ENCODE measurements at places on chromosomes 1 and 21.

GRCh38 chr1:170203693-170204092, 57.9 kb downstream of the NTMT2 start:
- DNase-seq = no peak

DNA sequence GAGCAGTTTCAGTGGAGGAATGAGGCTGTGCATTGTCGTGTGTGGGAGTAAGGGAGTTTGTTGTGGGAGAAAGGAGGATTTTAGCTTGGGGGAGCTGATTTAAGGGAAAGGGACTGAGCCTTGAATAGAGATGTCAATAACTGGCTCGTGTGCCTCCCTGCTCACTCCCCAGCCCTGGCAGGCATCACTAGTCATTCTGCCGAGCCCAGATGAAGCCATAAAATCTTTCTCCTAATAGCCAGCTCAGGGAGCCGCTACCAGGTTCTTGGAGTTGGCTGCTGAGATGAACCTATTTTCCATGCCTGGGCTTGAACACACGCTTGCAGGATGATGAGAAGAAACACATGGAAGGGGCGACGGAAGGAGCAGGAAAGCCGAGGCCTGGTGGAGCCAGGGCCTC, 65.0 kb upstream of the POU3F1 start:
- DNase-seq = no peak

- no peak for DNase-seq
Observed at GRCh38 chr1:52635321-52636089, 2.5 kb downstream of the SHISAL2A start.

GRCh38 chr1:39410915-39411436, 80.5 kb upstream of the BMP8A start:
- no peak for DNase-seq

- DNase-seq = no peak
Observed at GRCh38 chr1:54297596-54298283, 97.8 kb downstream of the MRPL37 start.

- DNase-seq = no peak
Observed at GRCh38 chr1:53160924-53161378, 18.5 kb upstream of the SLC1A7 start.

DNA sequence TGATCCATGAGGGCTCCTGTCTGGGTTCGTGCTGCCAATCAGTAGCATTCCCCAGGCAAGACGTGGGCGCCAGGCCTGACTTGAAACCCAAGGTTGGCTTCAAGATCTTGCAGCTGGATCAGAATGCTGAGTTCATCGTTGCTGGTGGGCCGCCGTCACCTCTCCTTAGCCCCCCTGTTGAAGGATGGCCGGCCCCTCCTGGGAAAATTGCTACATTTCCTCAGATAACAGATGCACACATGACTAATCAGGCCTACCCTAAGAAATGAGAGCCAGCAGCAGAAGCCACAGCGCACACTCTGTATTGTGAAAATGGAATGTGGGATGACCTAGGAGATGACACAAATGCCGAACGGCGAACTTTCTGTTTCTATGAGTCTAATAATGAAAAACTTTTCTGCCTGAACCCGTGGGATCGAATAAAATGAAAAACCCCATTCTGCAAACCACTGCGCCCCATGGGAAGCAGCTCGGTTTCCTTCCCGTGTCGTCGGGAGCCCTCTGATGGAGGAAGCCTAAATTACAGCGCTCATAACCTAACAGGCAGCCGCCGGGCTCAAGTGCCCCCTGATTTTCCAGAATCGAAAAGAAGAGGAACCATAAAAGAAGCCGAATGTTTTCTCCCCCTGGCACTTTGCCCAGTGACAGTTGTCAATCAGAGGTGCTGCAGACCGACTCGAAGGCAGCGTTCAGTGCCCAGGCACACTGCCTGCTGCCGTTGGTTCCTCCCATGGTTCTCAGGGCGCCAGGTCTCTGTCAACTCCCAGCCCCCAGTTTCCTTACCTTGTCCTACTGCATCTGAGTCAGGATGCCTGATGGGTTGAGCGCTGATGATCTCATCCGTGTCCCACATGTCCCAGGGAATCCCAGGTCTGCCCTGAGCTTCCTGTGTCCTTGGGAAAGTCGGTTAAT, 38.2 kb upstream of the H6PD start:
- DNase-seq = no peak

- DNase-seq = peak; percentile 95
Observed at GRCh38 chr1:113072757-113073478, at the start of gene LRIG2. LRIG2 (plus strand) TSS chr1:113073198; CDS start chr1:113073407, 209 bp downstream.

DNA sequence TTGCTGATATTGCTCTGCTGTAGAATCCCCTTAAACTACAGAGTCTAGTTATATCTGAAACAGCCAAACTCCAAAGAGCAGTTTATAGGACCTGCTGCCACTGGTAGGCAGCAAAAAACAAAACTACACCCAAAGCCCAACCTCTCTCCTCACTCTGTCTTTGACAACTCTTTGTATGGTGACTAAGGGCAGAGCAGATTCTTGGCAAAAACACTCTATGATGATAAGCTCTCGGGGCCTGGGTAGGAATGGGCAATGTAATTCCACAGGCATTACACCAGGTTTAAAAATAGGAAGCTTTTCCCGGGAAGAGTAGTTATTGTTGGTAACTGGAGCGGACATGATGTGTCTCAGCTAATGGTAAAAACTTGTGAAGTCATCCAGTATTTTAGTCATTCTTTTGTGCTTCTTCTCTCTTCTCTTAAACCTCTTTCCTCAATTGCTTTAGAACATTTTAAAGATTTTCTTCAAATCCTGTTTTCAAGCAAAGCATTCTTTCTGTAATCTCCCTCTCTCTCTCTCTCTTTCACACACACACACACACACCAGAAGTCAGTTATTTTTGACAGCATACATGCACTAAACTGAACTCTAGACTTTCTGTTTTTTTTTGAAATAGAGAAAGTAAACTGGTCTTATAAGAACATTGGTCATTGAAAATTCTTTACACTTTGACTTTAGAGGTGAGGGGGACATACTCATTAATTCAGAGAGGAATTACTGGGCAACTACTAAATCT, 193.5 kb downstream of the PAPPA2 start:
- DNase-seq = peak; percentile 53

- DNase-seq = no peak
Observed at GRCh38 chr1:67588178-67588855, 96.7 kb upstream of the GADD45A start.

- DNase-seq = no peak
Observed at GRCh38 chr1:219985169-219985568, 56.8 kb upstream of the SLC30A10 start.

- no peak for DNase-seq
Observed at GRCh38 chr1:6051423-6051822, 5.7 kb downstream of the KCNAB2 start.

DNA sequence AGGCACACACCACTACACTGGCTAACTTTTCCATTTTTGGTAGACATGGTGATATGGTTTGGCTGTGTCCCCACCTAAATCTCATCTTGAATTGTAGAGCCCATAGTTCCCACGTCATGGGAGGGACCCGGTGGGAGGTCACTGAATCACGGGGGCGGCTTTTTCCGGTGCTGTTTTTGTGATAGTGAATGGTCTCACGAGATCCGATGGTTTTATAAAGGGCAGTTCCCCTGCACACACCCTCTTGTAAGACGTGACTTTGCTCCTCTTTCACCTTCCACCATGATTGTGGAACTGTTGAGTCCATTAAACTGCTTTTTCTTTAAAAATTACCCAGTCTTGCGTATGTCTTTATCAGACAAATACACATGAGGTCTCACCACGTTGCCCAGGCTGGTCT, 1.3 kb upstream of the FTCD start:
- DNase-seq = no peak

GRCh38 chr1:238568735-238569134, 678.0 kb upstream of the ZP4 start:
- DNase-seq = no peak

DNA sequence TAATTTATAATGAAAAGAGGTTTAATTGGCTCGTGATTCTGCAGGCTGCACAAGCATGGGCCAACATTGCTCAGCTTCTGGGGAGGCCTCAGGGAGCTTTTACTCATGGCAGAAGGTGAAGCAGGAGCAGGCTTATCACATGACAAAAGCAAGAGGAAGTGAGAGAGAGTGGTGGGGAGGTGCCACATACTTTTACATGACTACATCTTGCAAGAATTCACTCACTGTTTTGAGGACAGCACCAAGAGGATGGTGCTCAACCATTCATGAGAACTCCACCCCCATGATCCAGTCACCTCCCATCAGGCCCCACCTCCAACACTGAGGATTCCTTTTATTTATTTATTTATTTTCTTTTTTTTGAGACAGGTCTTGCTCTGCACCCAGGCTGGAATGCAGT, 5.5 kb upstream of the PLEKHM2 start:
- peak; percentile 75 for DNase-seq

DNA sequence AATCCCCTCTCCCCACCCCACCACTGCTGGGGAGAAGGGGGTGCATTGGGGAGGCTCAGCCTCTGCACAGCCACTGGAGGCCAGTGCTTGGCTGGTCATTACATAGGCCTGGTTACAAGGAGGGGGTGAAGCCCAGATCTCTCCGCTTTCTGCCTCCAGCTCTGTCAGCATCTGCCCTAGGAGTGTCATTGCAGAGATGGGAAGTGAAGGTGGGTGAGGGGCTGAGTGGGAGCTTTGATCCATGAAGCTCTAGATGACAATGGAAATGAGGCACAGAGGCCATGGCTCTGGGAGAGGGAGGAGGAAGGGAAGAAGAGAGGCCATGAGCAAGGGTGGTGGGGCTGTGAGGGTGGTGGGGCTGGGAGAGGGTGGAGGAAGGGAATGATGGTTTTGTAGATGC, 411.6 kb downstream of the MATN1 start:
- DNase-seq = no peak

- DNase-seq = no peak
Observed at GRCh38 chr1:27614625-27615344, 10.8 kb upstream of the AHDC1 start.

DNA sequence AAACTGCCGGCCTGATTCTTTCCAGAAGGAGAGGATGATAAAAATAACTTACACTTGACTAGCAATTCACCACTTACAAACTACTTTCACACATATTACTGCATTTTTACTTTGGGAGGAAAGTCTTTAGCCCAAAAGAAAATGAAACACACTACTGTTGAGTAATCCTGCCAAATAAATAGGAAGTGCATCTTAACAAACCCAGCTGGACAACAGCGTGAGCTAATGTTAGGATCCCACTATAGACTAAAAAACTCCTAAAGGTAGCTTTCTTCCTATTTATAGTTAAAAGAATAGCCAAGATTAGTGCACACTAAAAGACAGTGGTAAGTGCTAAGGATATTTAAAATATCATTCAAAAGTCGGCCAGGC, 83.8 kb downstream of the HSF2BP start:
- DNase-seq = no peak

GRCh38 chr1:27868932-27869718, 3.2 kb upstream of the THEMIS2 start:
- DNase-seq = no peak

DNA sequence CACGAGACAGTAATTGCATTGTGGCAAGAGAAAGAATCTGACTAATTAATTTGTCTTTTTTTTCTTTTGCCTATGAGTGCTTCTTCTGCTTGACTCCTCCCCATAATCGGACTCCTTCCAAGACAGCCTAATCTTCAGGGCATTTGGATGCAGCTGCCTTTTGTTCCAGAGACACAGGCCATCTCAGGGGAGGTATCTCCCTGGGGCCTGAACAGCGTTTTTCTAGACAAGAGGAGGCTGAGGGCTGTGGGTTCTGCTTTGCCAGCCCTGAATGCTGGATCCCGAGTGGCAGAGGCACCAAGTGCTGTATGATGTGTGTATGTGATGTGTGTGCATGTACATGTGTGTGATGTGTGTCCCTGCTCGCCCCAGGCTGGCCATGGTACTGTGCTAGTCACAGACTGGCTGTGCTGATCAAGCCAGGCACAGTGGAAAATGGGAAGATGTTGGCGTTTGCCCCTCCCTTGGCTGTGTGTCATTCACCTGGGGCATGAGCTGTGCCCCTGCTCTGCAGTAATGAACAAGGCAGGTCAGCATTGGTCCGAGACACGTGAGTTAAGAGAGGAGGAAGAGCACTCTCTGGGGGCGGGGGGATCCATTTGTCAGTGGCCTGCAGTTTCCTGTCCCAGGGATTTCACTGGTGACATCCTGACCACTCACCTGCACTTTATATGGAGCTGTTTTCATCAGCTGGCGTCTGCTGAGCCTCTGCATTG, 77.2 kb downstream of the ADARB1 start:
- DNase-seq = no peak

- no peak for DNase-seq
Observed at GRCh38 chr1:39690794-39691382, 345 bp downstream of the HPCAL4 start.

DNA sequence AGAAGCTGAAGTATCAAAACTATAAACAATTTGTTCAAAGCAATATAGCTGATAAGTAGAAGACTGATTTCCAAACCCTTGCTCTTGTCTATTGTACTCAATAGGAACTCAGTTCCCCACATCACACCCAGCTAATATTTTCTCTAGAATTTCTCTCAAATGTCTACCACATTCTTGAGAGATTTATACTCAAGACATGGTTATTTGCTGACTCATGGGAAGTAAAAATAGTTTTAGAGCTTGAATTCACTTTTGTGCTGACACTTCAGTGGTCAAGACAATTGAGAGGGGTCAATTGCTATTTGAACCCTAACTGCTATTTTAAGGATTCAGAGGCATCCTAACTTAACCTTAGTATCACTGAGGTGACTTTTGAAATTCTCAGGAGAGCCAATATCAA, 99.0 kb downstream of the TNNI3K start:
- no peak for DNase-seq

GRCh38 chr1:51963592-51964308, 26.8 kb downstream of the RAB3B start:
- DNase-seq = no peak

GRCh38 chr1:181763736-181764135, 280.4 kb downstream of the CACNA1E start:
- DNase-seq = no peak

DNA sequence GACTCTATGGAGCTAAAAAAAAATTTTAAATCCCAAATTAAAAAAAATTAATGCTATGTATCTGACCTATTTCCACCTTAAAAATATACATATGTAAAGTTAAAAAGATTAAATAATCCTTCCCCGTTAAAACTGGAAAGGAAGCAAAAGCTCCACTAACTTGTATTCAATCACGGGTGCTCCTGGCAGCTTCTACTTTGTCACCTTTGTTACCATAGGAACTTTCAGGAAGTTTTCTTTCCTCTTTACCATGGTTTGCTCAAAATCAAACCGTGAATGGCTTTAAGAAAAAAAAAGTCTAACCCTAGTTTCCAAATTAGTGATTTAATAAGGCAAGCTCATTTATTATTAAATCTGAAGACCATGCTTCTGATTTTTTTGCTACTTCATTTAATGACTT, 3.5 kb downstream of the GPATCH2 start:
- no peak for DNase-seq

- no peak for DNase-seq
Observed at GRCh38 chr1:90356101-90356500, 361.0 kb downstream of the BARHL2 start.

DNA sequence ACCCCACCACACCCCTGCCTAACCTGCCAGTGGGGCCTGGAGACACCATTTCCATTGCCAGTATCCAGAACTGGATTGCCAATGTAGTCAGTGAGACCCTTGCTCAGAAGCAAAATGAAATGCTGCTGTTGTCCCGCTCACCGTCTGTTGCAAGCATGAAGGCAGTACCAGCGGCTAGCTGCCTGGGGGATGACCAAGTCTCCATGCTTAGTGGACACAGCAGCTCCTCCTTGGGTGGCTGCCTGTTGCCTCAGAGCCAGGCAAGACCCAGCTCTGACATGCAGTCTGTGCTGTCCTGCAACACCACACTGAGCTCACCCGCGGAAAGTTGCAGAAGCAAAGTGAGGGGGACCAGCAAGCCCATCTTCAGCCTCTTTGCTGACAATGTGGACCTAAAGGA, 33.4 kb downstream of the STYXL2 start:
- no peak for DNase-seq

All from HS-27A (cell line).